EL (cell line): ENCODE measurements at places on chromosomes 1 and 21.

DNA sequence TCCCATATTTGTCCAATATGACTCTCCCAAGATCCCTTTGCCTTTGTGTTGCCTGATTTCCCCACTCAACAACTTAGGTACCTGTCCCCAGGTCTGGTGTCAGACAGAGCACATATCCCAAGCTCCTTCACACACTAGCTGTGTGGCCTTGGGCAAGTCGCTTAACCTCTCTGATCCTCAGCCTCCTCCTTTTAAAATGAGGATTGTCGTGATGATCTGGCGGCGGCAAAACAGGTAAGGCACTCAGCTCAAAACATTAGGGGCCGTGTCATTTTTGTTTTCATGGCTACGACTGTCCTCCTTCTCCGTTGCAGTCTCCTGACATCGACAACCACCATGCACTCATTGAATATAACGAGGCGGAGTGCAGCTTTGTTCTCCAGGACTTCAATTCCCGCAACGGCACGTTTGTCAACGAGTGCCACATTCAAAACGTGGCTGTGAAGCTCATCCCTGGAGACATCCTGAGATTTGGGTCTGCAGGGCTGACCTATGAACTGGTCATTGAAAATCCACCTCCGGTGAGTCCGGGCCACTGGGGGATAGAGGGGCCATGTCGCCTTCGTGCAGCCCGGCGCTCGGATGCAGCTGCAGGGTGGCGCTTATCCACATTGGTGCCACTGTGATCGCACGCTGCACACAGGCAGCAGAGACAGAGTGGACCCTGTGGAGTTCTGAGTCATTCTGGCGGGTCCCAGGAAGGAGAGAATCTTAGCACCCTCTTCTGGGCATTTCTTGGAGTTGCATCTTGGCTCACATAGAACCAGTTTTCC is 25.2 kb downstream of the FHAD1 start:
- peak; percentile 80 for DNase-seq

GRCh38 chr1:2845869-2846268 is 44.4 kb upstream of the TTC34 start:
- no peak for DNase-seq

- DNase-seq, result no peak
Observed at GRCh38 chr1:101262060-101262459, 25.2 kb downstream of the S1PR1 start.

DNA sequence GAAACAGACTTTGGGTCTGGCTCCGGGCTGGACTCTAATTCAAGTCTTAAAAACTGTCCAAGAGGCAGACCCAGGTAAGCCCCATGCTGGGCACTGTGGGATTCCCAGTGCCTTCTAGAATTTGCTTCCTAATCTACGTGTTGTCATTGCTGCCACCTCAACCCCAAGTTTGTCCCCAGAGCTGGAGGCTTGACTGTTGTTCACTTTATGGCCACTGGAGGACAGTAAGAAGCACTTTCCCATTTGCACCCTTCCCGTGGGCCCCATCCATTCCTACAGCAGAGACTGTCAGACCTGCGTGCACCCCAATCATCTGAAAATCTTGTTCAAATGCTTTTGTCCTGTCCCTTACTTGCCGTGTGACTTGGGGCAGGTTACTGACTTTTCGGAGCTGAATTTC is 29.4 kb upstream of the VASH2 start:
- DNase-seq, result no peak

GRCh38 chr1:95086949-95087533 is 14.3 kb upstream of the ALG14 start:
- DNase-seq, result peak; percentile 93

- DNase-seq, result no peak
Observed at GRCh38 chr1:59177756-59178155, 119.1 kb upstream of the FGGY start.

- no peak for DNase-seq
Observed at GRCh38 chr1:153251988-153252387, 7.5 kb upstream of the LORICRIN start.

- DNase-seq, result no peak
Observed at GRCh38 chr21:41739936-41740335, 26.9 kb downstream of the RIPK4 start.

- DNase-seq, result peak; percentile 74
Observed at GRCh38 chr1:54403808-54404261, 2.4 kb downstream of the SSBP3 start.
